ENCODE measurements at places on chromosomes 1 and 21. TPM values are rescaled to one million over a fixed set of nuclear protein-coding genes. Genes with fewer than 3 reads are reported as not detected.

GRCh38 chr21:41977034-41977950 lies 23.5 kb upstream of the C2CD2 start:
- DNase-seq = no peak

DNA sequence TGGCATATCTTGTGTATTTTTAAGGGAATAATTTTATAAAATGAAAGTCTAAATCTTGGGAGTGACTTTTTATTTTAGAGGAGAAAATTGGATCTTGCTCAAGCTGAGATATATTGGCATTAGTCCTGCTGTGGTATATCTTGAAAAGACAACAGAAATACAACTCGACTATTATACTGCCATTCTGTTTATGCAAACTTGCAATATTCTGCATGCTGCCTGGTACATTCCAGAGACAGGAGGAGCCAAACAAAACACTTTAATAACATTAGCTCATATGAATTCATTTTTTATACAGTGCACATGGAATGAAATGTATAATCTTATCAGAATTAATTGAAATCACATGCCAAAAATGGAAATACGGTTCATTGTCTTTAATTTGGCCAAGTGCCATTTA lies 176.0 kb upstream of the NRIP1 start:
- no peak for DNase-seq

GRCh38 chr1:54885237-54885679 lies 1.7 kb downstream of the DHCR24 start:
- DNase-seq = no peak

DNA sequence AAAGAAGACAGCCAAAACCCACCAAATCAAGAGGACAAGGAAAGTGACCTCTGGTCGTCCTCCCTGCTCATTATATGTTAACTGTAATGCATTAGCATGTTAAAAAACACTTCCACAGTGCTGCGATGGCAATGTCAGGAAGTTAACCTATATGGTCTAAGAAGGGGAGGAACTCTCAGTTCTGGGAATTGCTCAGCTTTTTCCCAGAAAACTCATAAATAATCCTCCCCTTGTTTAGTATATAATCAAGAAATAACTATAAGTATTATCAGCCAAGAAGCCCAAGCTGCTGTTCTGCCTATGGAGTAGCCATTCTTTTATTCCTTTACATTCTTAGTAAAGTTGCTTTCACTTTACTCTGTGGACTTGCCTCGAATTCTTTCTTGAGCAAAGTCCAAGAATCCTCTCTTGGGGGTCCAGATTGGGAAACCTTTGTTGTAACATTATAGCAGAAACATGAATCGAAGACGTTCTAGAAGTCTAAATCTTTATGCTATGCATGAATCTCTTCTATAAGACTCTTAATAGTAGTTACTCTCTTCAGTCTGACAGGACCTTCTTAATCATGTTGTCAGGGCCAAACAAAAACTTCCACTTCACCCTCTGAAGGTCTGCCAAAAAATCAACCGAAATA lies 110.0 kb upstream of the VANGL1 start:
- peak; percentile 39 for DNase-seq

The PLXNA2 gene
- total RNA-seq = 42.5 TPM

The ST6GALNAC5 gene
- 5.2 TPM for total RNA-seq

The PLEKHN1 gene
- 6.3 TPM for total RNA-seq

Measured in tongue (tissue), 3 donors.